ENCODE measurements at places on chromosomes 5 and 9. TPM values are rescaled to one million over a fixed set of nuclear protein-coding genes. Genes with fewer than 3 reads are reported as not detected.

GRCh38 chr9:2583308-2584013 is 38.1 kb upstream of the VLDLR start:
- peaks cover 21% of the 10 kb centered on the region for H3K27me3 ChIP-seq
- peaks cover 2% of the 10 kb centered on the region for H3K4me1 ChIP-seq
- no peaks in the 10 kb centered on the region for H3K36me3 ChIP-seq
- peak; percentile 13 for DNase-seq

GRCh38 chr9:124345751-124346281 is 69.4 kb downstream of the PSMB7 start:
- no peaks in the 10 kb centered on the region for H3K4me1 ChIP-seq
- H3K4me3 ChIP-seq, result no peak overlapping the region
- H3K27me3 ChIP-seq, result no peaks in the 10 kb centered on the region
- peaks cover 2% of the 10 kb centered on the region for H3K36me3 ChIP-seq

GRCh38 chr9:77497322-77498198 is 150.6 kb downstream of the GNA14 start:
- DNase-seq, result no peak
- H3K36me3 ChIP-seq, result no peaks in the 10 kb centered on the region
- no peaks in the 10 kb centered on the region for H3K4me1 ChIP-seq
- H3K27me3 ChIP-seq, result no peaks in the 10 kb centered on the region
- no peak overlapping the region for H3K27ac ChIP-seq

DNA sequence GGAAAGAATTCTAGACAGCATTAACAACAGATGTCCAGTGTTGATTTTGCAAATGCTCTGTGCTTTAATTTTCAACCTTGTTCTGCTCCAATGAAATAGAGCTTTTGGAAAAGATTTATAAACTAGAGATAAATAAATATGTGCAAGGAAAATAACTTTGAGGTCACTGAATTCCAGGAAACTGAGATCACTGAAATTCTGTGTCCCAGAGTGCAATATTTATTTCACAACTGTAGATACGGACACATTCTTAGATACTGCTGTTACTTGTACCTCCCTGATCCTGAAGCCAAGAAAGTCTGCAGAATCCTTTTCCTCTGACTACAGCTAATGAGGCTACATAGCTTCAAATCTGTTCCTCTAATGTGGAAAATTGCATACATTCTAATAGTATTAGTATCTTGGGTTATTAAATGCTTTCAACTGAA is 222.9 kb downstream of the DOCK8 start:
- peaks cover 65% of the 10 kb centered on the region for H3K36me3 ChIP-seq
- no peak overlapping the region for H3K4me3 ChIP-seq
- peak overlapping the region; percentile 7 for H3K27ac ChIP-seq
- no peaks in the 10 kb centered on the region for H3K27me3 ChIP-seq

GRCh38 chr5:75040973-75041372 is 11.4 kb downstream of the GCNT4 start:
- H3K27ac ChIP-seq, result no peak overlapping the region
- H3K4me3 ChIP-seq, result no peak overlapping the region
- H3K4me1 ChIP-seq, result peaks cover 44% of the 10 kb centered on the region
- H3K36me3 ChIP-seq, result peaks cover 45% of the 10 kb centered on the region
- no peaks in the 10 kb centered on the region for H3K27me3 ChIP-seq
- DNase-seq, result no peak

GRCh38 chr5:122723606-122724352 is 51.1 kb upstream of the SNX2 start:
- DNase-seq, result peak; percentile 7
- H3K27me3 ChIP-seq, result peaks cover 15% of the 10 kb centered on the region
- no peak overlapping the region for H3K4me3 ChIP-seq
- H3K4me1 ChIP-seq, result no peaks in the 10 kb centered on the region
- H3K27ac ChIP-seq, result no peak overlapping the region

Gene RAI14
- 2.3 TPM for total RNA-seq

Gene SEMA6A
- total RNA-seq, result not detected

Gene NPDC1
- 18.2 TPM for total RNA-seq

Gene IFNB1
- total RNA-seq, result 0.87 TPM

Gene FAM13B
- 17.5 TPM for total RNA-seq

Gene CHSY3
- total RNA-seq, result not detected

Gene ZNF300
- 1.1 TPM for total RNA-seq

Gene PRDM9
- total RNA-seq, result not detected

Measured in activated CD8-positive, alpha-beta T cell treated with anti-CD3 and anti-CD28 coated beads for 36 hours (primary cell).